Stimulated activated CD8-positive, alpha-beta memory T cell treated with anti-CD3 and anti-CD28 coated beads, Interleukin-4, amount 100 ng/mL, for 4 hours (primary cell): ENCODE measurements at places on chromosomes 16 and 17.

DNA sequence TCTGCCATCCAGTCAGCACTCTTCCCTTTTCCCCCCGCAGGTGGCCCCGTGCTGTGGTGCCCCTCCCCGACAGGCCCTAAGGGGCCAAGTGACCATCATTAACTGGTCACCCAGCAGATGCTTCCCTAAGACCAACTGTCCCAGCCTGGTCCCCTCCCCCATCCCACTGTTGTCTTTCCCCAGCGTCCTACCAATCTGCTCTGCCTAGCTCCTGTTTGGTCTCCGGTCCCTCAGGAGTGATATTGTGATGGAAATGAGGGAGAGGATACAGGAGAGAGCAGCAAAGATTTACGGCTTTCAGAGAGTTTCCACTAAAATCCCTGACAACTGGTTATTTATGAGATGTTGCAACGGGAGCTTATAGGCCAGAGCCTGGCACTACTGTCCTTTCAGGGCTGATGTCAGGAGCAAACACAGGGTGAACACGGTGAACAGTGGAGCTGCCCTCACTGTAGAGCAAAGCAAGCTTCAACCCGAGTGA lies 1.4 kb upstream of the TTLL6 start:
- DNase-seq: no peak

GRCh38 chr17:15262291-15263205 lies 2.6 kb downstream of the PMP22 start:
- DNase-seq: no peak

GRCh38 chr16:56851671-56852400 lies 13.2 kb upstream of the SLC12A3 start:
- no peak for DNase-seq

DNA sequence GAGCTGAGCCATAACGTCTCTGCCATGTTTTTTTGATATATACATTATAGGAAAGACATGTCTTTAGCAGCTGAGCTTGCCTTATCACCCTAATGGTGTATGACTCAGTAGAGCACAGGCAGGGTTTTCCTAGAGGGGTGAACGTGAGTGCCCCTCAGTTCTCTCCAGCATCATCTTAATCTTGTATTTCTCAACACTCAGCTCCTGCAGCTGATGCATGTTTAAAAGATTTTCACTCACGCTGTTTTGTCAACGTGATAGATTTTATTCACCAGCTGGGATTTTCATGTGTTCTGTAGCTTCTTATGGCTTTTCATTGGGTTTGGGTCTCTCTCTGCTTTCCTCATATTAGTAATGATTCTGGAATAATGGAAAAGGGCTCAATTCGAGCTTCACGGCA lies 186.0 kb upstream of the PMFBP1 start:
- no peak for DNase-seq

DNA sequence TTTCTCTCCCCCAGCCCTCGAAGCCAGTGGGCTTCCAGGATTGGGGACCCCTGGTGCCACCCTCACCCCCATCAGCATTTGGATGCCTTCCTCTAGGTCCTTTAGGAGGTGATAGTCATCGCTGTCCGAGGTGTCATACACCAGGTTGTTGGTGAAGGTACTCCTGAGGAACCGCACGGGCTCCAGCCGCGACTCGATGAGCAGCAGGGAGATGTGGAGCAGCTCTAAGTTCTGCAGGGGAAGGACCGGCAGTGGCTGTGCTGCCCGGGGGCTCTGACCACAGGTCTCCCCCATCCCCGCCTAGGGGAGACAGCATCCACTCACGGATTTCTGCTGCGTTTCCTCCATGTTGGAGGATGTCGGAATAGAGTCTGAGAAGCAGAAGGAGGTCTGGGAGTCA lies 962 bp downstream of the CSHL1 start:
- no peak for DNase-seq

GRCh38 chr17:58541249-58541648 lies 26.8 kb upstream of the MTMR4 start:
- DNase-seq: no peak
